ENCODE measurements at places on chromosomes 13 and 19. TPM values are rescaled to one million over a fixed set of nuclear protein-coding genes. Genes with fewer than 3 reads are reported as not detected.

GRCh38 chr19:56119582-56119978 is 1.5 kb downstream of the ZNF787 start:
- peak; percentile 43 for DNase-seq

GRCh38 chr13:93865235-93865634 is 614.2 kb downstream of the DCT start:
- no peak for DNase-seq

GRCh38 chr13:28983641-28984040 is 163.5 kb downstream of the MTUS2 start:
- no peak for DNase-seq

DNA sequence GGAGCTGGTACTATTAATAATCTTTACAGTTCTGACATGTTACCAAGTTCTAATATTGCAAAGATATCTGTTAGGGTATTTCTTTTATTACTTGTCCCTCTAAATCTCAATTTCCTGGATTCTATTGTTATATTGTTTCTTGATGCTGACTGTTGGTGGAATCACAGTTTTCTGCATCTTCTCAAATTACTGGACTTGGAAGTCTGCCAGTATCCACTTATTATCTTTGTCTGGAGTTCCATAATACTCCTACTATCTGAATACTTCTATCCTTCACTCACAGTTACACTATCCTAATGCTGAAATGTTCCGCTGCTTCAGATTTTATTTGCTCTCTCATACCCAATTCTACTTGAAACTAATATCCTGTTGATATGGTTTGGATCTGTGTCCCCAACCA is 1985.7 kb upstream of the PRR20A start:
- DNase-seq = peak; percentile 22

GRCh38 chr13:45381196-45381595 is 37.0 kb downstream of the SLC25A30 start:
- DNase-seq = no peak

- DNase-seq = no peak
These were observed 16.2 kb upstream of the ZNF93 start for GRCh38 chr19:19884583-19884982.

DNA sequence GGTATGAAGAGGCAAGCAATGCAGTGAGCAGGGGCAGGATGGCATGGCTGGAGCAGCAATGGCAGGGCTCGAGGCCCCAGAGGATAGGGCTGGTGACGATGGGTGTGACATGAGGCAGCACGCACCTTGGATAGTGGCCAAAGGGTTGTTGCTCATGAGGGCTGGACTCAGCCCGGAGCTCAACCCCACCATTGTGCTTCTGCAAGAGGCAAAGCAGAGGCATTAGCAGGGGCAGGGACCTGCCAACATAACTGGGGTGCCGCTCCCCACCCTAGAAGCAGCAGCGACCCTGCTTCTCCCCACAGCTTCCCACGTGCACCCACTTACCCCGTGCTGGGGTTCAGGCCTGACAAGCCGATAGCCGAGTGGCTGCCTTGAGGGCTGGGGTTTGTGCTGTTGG is 15.8 kb downstream of the ZNF574 start:
- peak; percentile 52 for DNase-seq

GRCh38 chr13:46121033-46121432 is 16.2 kb upstream of the CPB2 start:
- no peak for DNase-seq

GRCh38 chr13:79386125-79386826 is 19.8 kb downstream of the RBM26 start:
- DNase-seq = no peak

ADGRE3 gene
- not detected for total RNA-seq

C13orf42 gene
- not detected for total RNA-seq

CASP14 gene
- 0.39 TPM for total RNA-seq

SIGLEC12 gene
- not detected for total RNA-seq

CYP4F2 gene
- not detected for total RNA-seq

CARM1 gene
- total RNA-seq = 22.2 TPM

IRGC gene
- total RNA-seq = not detected
